ENCODE measurements at places on chromosomes 5 and 9. TPM values are rescaled to one million over a fixed set of nuclear protein-coding genes. Genes with fewer than 3 reads are reported as not detected.

DNA sequence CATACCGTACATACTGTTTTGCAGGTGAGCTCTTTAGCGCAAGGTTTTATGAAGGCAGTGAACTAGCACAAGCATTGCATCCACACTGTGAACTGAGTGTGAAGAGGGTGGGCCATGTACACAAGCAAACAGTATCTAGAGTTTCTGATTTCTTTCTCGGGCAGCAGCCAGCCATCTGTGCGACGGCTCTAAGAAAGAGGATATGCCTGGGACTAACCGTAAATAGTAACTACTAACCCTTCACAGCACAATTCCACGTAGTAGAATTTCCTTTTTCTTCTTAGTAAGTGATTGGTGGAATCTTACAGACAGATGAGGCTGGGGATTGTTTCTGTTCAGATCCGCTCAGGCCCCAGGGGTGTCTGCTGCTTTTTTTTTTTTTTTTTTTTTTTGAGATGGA lies 89.0 kb downstream of the DRD1 start:
- no peak for DNase-seq

DNA sequence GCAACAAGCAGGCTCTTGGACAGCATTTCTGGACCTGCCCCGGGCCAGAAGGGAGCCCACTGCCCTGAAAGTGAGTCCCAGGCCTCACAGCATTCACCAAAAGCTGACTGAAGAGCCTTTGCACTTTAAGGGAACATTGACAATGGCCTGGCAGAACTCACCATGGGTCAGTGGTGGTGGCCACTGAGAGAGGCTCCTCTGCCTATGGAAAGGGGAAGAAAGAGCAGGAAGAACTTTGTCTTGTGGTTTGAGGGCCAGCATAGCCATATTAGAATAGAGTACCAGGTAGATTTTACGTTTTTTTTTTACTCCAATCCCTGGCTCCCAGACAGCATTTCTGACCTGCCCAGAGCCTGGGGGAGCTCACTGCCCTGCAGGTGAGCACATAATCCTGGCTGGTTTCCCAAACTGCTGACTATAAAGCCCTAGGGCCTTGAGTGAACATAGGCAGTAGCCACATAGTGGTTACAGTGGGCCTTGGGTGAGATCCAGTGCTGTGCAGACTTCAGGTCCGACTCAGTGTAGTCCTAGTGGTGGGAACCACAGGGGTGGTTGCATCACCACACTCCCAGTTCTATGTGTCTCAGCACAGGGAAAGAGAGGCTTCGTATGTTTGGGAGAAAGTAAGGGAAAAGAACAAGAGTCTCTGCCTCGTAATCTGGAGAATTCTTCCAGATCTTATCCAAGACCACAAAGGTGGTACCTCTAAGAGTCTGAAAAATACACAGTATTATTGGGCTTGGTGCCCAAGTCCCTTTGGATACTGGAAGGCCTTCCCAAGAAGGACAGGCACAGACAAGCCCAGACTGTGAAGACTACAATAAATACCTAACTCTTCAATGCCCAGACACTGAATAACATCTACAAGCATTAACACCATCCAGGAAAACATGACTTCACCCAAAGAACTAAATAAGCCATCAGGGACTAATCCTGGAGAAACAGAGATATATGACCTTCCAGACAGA lies 89.5 kb downstream of the TSSK1B start:
- DNase-seq, result no peak

GRCh38 chr9:37668116-37668601 lies 17.4 kb downstream of the FRMPD1 start:
- DNase-seq, result no peak

Gene SHC3
- total RNA-seq, result not detected

DNA sequence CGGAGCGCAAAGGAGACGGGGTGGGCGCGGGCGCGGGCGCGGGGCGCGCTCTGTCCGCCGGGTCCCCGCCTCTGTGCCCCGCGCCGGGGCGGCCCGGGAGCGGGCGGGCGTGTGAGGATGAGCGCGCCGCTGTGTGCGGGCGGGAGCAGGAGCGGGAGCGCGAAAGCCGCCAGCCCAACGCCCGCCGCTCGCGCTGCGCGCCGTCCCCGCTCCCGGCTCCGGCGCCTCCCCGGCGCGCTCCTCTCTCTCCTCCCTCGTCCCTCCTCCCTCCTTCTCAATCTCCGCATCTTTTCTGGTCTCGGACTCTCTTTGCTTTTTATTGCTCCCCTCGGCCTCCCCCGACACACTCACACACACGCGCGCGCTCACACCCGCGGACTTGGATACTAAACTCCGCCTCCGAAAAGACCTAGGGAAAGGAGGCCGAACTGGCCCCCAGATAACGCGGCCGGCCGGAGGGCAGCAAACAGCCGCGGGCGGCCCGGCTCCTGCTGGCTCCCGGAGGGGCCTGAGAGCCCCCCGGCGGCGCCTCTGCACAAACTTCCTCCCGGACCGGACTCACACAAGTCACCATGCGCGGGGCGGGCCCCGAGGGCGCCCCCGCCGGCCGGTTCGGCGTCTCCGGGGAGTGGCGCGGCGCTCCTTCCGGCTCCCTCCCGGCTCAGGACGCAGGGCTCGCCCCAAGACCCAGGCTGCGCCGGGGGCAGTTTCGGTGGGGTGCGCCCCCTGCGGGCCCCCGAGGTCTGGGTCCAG lies at the start of gene FIBCD1:
FIBCD1 (minus strand) TSS at position 596 of the 753 bp plus-strand sequence. CDS start 640 bp downstream, outside the sequence.
- DNase-seq, result peak; percentile 70

- DNase-seq, result peak; percentile 70
These were observed at the start of gene TOR4A for GRCh38 chr9:137277329-137278041. Gene TOR4A (plus strand): TSS chr9:137277726. CDS start chr9:137278690, 964 bp downstream.

DNA sequence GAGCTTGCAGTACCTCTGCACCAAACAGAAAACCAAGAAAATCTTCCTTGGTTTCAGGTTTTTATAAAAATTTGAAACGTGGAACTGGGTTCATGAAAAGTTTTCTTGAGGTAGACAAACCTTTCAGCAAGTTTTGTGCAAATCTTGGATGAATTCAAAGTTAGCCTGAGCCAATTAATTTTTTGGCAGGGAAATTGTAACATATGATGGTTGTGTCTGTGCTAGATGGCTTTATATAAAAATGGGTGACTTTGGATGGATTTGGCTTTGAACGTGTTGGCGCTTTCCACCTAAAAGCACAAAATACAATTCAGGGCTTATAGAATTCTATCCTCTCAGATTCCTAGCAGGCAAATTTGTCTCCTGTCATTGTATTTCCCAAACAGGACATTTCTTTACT lies 524.4 kb downstream of the CAAP1 start:
- no peak for DNase-seq

Gene AFAP1L1
- total RNA-seq, result 0.09 TPM

- DNase-seq, result no peak
These were observed 55.0 kb downstream of the MEF2C start for GRCh38 chr5:88827997-88828396.

Gene FRMD3
- 1.2 TPM for total RNA-seq

GRCh38 chr9:123680352-123680751 lies 249.6 kb downstream of the DENND1A start:
- no peak for DNase-seq

DNA sequence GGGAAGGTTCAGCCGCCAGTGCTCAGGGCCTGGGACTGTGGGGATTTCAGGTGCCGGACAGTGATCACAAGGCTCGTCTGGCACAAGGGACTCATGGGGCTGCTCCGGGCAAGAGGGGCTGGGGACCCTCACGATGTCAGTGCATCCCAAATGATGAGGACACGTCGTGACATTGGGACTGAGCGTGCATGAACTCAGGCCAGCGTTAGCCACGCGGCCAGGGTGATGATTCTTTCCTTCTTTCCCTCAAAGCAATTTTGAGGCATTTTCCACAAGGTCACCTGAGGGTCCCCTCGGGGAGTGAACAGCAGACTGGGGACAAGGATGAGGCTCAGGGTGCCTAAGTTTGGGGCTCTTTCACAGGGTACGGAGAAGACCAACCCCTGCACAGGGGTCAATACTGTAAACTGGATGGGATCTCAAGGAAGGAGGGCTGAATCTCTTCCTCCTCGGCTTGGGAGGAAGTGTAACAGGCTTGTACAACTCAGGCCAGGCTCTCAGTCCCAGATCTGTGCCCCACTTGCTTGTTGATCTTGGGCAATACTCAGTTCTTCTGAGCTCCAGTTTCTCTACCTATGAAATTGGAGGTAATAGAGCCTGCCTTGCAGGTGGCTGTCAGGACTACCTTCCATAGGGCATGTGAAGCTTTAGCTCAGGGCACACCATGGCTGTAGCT lies 78.5 kb downstream of the PRRT1B start:
- no peak for DNase-seq

Gene CSF2
- 1.4 TPM for total RNA-seq

- no peak for DNase-seq
These were observed 66.9 kb upstream of the UBTD2 start for GRCh38 chr5:172350212-172351181.

- no peak for DNase-seq
These were observed 24.2 kb downstream of the ENHO start for GRCh38 chr9:34498553-34498952.

Gene GPR151
- not detected for total RNA-seq

DNA sequence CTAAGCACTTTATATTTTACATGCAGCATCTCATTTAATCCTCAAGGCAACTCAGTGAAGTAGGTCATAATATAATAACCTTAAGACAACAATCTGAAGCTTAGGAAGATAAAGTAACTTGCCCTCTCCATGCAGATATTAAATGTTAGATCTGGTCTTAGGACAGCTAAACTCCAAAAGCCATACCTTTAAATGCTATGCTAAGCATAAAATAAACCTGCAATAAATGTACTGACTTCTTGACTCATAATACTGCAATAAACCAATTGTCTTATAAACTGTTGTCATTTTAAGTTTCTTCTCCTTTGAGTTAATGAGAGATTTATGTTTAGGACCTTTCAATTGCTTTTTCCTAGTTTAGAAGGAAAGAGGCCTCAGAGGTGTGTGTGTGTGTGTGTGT lies 102.2 kb upstream of the MIER3 start:
- no peak for DNase-seq

GRCh38 chr9:128434340-128434739 lies 13.7 kb downstream of the CERCAM start:
- DNase-seq, result no peak

Gene CCNJL
- not detected for total RNA-seq

GRCh38 chr9:37876376-37876775 lies 27.6 kb downstream of the SLC25A51 start:
- no peak for DNase-seq

Gene ZNF883
- total RNA-seq, result 1.5 TPM

- no peak for DNase-seq
These were observed 279.3 kb upstream of the ANKRD55 start for GRCh38 chr5:56512313-56512996.

DNA sequence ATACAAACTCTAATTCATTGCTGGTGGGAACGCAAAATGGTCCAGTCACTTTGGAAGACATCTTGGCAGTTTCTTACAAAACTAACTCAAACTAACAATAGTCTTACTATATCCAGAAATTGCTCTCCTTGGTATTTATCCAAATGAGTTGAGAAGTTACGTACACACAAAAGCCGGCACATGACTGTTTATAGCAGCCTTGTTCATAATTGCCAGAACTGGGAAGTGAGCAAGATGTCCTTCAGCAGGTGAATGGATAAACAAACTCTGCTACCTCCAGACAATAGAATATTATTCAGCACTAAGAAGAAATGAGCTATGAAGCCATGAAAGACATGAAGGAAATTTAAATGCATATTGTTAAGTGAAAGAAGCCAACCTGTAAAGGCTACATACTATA lies 17.9 kb upstream of the GNAQ start:
- DNase-seq, result no peak

- DNase-seq, result no peak
These were observed 22.0 kb downstream of the ROR2 start for GRCh38 chr9:91927922-91928510.

- no peak for DNase-seq
These were observed 82.8 kb upstream of the TAS2R1 start for GRCh38 chr5:9712911-9713310.

Gene KIF2A
- total RNA-seq, result 161 TPM

GRCh38 chr5:173627860-173628392 lies 11.5 kb upstream of the BOD1 start:
- DNase-seq, result no peak

Gene FGF1
- not detected for total RNA-seq

Gene SLC36A3
- total RNA-seq, result not detected

Gene JADE2
- 161 TPM for total RNA-seq

Gene ZNG1F
- 12.9 TPM for total RNA-seq

DNA sequence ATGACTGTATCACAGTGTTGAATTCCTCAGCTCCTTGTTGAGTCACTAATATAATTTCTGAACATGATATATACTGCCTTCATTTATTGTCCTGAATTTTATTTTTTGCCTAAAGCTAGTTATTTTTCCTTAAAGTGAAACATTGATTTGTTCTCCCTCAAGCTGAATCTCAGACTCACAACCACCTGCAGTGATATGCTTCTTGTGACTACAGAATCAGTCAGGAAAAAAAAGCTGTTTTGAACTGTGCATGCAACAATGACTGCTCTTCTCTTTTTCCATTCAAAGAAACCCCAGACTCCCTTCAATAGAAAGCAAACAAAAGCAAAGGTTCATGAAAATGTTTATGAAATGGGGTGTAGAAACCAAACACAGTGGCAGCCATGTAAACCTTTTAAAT lies 470.2 kb upstream of the CHD1 start:
- no peak for DNase-seq

DNA sequence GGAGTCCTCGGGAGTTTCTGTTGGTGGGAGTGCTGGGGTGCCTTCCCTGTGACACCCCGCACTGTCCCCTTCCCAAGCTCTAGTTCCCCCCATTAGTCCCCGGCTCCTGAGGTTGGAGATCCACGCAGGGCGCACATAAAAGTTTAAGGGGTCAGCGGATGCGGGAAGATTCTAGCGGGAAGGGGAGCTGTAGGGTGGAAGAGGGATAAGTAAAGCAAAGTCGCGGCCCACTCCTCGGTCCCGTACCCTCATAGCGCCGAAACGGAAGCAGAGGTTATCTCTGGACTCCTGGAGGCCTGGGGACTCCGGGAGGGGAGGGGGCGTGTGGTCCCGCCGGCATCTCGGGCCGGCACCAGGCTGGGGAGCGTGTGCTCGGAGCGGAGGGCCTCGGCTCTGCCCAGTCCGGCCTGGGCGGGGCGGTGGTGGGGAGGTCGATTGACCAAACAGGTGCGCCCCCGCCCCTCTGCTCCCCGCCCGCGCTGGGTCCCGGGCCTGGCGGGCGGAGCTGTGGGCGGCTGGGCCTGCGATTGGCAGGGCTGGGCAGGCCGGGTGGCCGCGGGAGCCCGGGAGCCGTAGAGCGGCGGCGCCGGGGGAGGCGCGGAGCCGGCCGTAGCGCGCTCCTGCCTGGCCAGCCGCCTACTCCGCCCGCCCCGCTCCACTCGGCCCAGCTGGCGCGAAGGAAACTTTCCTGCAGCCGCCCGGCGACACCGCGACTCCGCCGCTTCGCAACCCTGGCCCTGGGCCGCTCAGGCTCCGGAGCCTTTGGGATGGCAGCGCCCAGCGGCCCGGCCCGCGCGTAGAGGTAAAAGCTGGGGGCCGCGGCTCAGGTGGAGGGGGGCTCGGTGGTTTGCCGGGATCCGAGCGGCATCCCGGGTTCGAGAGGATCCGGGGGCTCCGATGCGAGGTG lies 52.2 kb upstream of the DAB2IP start:
- no peak for DNase-seq

Gene MSMP
- not detected for total RNA-seq

GRCh38 chr9:15873573-15874177 lies 320.8 kb downstream of the CCDC171 start:
- no peak for DNase-seq

Gene NADK2
- total RNA-seq, result 16.5 TPM

Data from activated naive CD8-positive, alpha-beta T cell treated with anti-CD3 and anti-CD28 coated beads, Interleukin-2, amount 10 ng/mL, durations not matched to agents 7 days and 5 days (primary cell).